ENCODE measurements at places on chromosomes 13 and 19.

DNA sequence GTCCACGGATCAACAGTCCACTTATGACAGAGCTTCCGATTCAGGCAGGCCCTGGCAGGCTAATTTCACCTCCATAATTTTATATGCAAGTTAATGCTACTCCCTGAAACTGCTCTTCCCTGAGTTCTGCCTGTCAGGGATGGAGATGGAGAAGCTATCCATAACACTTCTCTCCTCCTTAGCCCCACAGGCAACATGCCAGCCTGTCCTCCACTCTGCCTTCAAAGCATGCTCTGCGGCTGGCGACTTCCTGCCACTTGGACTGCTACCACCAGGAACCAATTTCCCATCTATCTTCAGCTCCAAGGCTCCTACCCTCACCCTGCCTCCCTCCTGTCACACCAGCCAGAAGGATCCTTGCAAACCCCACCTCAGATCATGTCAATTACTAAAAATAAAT, 35.4 kb downstream of the GSX1 start:
- DNase-seq, result no peak

DNA sequence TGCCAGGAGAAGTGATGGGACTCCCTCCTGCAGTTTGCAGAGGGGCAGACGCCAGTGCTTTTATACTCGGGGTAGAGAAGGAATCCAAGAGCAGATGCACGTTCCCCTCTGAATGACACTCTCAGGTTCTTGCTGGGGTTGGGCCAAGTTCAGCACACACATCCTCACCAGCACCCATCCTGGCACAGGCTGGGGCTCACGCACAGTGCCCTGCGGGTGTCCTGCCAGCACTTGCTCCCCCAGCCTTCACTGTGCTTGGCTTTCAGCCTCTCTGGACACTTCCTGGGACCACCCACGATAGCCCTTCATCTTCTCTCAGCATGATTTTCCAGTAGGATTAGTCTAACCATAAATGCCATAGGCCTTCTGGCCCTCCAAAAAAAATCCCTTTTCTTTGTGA, 158.6 kb downstream of the ZNF536 start:
- no peak for DNase-seq

DNA sequence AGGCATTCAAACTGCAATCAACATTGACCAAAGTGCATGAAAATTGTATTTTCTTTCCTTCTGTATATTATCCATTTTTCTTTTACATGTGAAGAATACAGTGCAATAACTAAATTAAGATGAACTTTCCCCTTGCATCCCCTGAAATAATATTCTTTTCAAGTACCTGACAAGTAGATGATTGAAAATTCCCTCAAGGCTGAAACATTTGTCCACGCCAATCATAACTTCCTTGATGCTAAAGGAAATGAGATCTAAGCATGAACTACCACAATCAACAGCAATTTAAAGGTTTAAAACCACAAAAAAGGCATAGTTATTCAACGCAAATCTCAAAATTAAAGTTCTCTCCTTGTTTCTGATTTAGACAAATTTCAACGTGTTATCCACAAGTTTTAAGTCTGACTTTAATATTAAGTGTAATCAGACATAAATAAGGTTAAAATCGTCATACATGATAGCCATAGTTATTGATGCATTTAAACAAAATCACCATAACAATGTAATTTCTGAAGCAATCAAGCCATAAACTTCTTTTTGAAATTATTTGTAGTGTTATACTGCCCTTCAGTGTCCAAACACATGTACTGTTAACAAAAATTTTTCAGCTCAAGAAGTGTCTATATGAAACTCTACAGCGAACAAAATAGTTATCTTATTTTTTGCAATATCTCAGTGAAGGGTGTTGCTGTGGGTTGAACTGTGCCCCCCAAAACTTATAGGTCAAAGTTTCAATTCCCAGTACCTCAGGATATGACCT, 169.5 kb downstream of the DCLK1 start:
- DNase-seq, result no peak

- no peak for DNase-seq
Measured at GRCh38 chr13:47896546-47896945, 104.5 kb downstream of the SUCLA2 start.

DNA sequence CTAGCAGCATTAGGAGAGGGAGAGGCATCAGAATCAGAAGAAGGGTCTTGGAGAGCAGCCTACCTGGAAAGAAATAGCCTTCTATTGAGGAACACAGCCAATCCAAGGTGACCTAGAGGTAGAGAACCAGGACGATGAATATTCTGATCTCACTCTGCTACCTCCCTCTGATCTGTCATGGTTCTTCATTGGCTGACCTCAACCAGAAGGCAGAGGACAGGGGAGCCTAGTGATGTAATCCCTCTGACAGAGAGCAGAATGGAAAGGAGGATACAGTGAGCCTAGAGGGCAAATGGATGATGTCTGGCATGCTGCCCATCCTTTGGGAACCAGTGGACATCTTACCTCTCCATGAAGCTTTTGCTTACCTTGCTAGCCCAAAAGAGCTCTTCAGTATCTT, 3.6 kb downstream of the ZNF507 start:
- no peak for DNase-seq

DNA sequence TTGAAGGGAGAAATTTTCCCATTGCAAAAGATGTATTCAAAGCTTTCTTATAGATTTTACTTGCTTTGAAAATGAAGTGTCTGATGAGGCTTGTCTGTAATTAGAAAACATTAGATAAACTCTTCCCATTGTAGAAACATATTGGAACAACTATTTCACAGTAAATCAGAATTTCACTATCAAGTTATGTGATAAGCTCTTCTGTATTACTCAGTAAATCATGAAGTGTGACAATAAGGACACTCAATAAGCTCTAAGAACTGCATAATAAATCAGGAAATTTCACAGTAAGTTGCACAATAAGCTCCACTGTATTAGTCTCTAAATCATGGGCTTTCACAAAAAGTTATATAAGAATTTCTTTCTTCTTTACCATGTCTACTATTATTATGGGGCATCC, 1546.6 kb downstream of the SLITRK5 start:
- DNase-seq, result no peak

- DNase-seq, result no peak
Measured at GRCh38 chr19:29550896-29551295, 25.1 kb downstream of the VSTM2B start.

DNA sequence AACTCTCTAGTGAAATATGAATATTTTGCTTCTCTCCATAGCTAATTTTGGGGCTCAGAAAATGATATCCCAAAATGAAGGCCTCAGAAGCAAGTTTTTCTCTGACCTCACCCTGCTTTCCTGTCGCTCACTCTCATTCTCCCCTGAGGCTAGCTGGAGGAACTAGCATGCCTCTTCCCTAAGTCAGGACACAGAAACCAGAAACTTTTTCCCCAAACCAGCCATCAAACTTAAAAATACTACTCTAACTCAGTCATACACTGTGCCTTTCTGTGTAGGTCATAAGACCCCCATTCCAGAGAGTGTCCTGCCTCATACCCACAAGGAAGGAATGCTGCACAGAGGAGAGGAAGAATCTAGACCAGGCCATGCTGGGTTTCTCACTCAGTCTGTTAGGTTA, 329.6 kb downstream of the PCDH20 start:
- no peak for DNase-seq

- DNase-seq, result no peak
Measured at GRCh38 chr19:42150911-42151361, 18.7 kb upstream of the POU2F2 start.

DNA sequence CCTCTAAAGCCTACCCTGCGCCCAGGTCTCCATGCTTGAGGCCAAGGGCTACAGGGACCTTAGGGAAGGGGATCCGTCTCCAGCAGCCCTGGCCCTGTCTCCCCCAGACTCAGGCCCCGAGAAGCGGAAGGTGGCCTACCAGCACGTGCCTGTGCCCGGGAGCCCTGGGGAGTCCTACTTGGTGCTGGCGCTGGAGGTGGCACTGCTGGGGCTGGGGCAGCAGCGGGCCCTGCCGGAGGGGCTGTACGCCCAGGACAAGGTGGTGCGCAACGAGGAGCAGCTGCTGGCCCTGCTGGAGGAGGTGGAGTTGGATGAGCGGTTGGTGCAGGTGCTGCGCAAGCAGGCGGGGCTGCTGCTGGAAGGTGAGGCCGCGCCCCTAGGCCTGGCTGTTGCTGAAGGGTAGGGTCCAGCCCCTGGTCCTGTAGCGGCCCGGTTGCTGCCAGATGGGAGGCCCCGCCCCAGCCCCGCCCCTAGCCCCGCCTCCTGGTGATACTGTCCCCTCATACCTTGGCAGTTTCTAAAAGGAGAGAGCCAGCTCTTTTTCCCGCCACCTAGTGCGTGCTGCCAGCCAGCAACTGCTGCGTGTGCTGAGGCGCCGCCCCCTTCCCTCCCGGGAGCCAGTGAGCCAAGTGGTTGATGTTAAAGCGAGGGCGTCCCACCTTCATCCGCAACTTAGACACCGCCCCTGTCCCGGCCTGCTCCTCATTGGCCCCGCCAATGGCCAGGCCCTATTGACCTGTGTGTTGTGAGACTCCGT, 22.6 kb downstream of the ZSWIM4 start:
- DNase-seq, result no peak

GRCh38 chr13:98979012-98979660, 1.3 kb upstream of the DOCK9 start:
- no peak for DNase-seq
